ENCODE measurements at places on chromosomes 1 and 21. TPM values are rescaled to one million over a fixed set of nuclear protein-coding genes. Genes with fewer than 3 reads are reported as not detected.

GBP1 gene
- 50.2 TPM for total RNA-seq

RNU1-4 gene
- not detected for total RNA-seq

LRRC38 gene
- 0.40 TPM for total RNA-seq

C1orf87 gene
- total RNA-seq: not detected

PDC gene
- not detected for total RNA-seq

FBXO2 gene
- not detected for total RNA-seq

KCNA2 gene
- not detected for total RNA-seq

XCL1 gene
- total RNA-seq: not detected

HAPLN2 gene
- not detected for total RNA-seq

HSPA6 gene
- not detected for total RNA-seq

OPTC gene
- not detected for total RNA-seq

CLSTN1 gene
- total RNA-seq: 65.7 TPM

NGF gene
- total RNA-seq: not detected

FYB2 gene
- not detected for total RNA-seq

CRABP2 gene
- total RNA-seq: 0.13 TPM

KDF1 gene
- not detected for total RNA-seq

PGLYRP4 gene
- not detected for total RNA-seq

APP gene
- total RNA-seq: 579 TPM

FCMR gene
- not detected for total RNA-seq

USP48 gene
- total RNA-seq: 42.3 TPM

CLCNKB gene
- not detected for total RNA-seq

L1TD1 gene
- not detected for total RNA-seq
